Activated CD8-positive, alpha-beta memory T cell treated with anti-CD3 and anti-CD28 coated beads for 1 hour (primary cell): ENCODE measurements at places on chromosomes 5 and 9.

DNA sequence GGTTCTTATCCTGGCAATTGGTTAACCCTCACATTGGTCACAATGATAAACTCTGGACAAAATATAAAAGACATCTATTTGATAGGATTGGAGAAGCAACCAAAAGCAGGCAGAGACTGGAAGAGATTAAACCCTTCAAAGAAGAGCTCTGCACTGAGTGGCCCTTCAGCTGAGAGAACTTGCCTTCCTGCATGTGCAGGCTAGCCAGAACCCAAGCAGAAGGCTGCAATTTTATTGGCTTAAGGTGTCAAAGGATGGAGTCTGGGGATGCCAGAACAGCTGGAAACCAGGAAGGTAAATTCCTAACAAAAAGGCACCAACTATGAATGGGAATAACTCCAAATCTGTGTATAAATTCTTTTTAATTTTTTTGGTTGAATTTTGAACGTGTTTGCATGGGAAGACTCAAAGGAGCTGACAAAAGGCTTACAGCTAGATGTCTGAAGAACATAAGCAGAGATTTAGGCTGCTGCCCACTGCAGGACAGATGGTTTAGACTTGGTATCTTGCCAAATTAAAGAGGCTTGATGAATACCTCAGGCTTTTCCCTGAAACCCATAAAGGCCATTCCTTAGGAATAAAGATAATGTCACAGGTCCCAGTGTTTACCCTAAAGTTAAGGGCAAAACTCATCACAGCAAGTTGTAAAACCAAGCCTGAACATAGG is 66.3 kb downstream of the NR2F1 start:
- no peak for DNase-seq

- DNase-seq: no peak
Measured at GRCh38 chr9:90979138-90979551, 177.5 kb downstream of the SYK start.

DNA sequence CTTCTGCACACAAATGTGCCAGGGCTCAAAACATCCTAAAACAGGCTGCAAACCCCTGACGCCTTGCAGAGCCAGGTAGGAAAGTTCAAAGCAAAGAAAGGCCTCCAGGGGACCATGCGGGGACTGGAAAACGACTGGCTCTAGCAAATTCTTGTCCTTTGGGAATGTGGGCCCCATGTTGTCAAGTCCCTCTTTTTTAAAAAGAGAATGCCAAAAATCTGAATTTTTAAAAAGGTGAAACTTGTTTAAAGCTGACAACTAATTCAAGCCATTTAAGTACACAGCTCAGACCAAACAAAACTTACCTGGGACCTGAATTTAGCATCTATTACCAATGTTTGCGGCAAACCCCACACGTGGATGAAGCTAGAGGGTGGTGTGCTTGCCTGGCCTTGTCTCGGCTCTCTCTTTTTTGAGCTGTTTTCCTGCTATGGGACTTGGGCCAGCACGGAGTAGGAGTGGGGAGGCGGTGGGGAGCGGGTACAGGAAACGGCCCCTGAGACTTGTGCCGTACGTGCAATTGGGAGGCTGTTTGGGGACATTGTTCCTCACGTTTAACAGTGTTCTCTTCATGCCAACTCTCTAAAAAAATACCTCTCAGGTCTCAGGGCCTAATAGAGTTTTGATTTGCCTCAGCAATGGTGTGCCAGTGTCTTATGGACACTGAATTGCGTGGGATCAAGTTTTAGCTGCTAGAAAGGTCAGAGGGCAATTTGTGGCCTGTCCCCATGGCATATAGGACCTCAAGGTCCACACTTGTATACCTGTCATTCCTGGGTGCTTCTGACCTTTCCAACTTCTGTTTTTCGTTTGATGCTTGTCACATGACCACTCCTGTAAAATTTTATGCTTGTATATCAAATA is 15.1 kb upstream of the PHF19 start:
- no peak for DNase-seq

DNA sequence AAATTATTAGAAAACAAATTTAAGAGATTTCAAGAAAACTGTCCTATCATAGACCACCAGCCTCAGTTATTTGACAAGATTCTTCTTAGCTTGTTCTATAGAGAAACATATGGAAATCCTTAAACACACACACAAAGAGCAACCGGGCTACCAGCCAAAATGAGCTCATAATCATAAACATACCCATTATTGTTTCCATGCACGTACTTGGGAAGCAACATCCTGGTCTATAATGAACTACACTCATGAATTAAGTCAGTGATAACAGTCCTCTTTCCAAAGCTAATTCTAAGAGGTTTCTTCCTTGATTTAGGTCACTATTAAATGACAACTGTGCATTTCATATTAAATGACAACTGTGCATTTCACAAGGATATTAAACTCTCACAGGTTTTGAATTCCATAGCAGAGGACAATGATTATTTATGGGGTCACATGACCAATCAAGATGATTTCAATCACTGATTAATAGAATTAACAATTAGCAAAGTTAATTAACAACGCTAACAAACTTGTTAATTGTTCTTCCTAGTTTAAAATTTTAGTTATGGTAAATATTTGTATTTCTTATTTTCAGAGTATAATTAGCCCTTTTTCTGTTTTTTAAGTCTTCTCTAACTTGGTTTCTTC is 77.0 kb downstream of the OXCT1 start:
- DNase-seq: no peak

- DNase-seq: no peak
Measured at GRCh38 chr5:178522361-178522760, 67.8 kb downstream of the COL23A1 start.

- no peak for DNase-seq
Measured at GRCh38 chr9:37284636-37285035, 137.9 kb upstream of the GRHPR start.

GRCh38 chr5:68960961-68961360 is 132.9 kb upstream of the SLC30A5 start:
- no peak for DNase-seq

DNA sequence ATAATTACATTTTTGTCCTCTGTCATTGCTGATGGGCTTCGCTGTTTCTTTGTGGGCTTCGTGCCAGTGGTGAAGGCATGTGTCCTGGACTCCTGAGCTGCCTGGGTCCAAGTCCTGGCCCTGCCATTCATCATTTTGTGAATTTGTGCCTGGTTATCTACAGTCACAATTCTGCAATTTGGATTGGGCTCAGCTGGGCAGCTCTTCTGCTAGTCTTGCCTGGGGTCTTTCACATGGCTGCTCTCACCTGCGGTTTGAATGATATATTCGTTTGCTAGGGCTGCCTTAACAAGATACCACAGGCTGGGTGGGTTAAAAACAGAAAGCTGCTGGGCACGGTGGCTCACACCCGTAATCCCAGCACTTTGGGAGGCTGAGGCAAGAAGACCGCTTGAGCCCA is 192.7 kb upstream of the IER5L start:
- DNase-seq: no peak

DNA sequence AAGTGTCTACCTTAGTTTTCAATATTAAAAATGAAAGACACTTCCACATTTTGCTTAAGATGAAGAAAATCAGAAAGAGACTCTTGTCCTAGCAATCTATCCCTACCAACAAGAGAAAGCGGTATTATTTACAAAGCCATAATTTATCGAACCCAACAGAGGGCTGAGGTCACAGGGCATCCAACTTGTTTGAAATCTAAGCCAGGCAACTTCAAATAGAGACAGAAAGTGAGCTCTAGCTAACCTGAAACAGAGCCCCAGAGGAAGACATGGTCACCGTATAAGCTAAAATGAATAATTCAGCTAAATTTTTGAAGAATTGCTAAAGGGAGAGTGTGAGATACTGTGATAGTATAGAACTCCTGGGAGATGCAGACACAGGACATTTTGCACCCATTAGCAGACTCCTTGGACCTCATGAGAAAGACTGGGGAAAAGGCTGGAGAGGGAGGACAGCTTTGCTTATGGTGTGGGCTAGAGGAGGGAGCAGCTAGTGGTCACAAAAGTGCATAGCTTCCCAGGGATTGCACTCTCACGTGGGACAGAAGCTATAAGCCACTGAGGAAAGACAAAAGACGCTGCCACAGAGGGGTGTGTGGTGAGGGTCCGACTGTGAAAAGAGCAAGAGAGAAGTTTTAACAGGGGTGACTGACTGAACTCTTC is 624.2 kb upstream of the GRIN3A start:
- DNase-seq: no peak

DNA sequence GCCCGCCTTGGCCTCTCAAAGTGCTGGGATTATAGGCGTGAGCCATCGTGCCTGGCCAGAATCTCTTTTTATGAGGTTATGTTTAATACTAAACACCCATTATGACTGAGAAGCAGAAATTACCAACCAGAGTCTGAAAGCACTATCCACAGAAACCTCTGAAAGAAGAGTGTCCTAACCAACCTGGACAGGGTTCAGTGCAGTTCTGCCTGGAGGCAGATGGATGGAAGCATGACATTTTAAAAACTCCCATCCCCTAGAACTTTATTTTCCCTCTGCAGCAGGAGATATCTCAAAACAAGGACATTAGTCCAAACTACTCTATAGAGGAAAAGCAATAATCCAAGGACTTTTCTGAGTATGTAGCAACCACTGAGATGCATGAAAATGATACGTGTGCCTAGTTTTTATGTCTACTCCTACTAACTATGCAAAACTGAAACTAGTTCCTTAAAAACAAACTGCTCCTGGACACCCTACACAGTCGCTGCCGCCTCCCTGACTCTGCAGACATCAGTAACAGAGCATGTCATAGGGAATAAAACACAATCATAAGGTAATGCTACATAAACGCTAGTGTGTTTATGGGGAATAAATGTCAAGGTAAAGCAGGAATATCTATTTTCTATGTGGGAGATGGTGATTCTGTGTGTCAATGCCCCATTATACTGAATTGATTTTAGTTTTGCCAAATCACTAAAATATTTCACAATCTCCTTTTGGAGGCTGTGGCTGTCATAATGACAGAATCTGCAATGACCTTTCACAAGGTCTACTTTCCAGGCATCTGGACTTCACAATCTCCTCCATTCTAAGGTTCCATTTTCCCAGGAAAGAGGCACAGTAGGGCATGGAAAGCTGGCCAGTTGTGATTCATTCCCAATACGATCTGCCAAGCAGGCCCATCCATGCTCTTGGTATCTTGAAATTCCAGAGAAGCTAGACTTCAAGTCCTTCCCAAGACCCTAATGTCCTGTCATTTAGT is 122.8 kb downstream of the SIL1 start:
- DNase-seq: no peak

DNA sequence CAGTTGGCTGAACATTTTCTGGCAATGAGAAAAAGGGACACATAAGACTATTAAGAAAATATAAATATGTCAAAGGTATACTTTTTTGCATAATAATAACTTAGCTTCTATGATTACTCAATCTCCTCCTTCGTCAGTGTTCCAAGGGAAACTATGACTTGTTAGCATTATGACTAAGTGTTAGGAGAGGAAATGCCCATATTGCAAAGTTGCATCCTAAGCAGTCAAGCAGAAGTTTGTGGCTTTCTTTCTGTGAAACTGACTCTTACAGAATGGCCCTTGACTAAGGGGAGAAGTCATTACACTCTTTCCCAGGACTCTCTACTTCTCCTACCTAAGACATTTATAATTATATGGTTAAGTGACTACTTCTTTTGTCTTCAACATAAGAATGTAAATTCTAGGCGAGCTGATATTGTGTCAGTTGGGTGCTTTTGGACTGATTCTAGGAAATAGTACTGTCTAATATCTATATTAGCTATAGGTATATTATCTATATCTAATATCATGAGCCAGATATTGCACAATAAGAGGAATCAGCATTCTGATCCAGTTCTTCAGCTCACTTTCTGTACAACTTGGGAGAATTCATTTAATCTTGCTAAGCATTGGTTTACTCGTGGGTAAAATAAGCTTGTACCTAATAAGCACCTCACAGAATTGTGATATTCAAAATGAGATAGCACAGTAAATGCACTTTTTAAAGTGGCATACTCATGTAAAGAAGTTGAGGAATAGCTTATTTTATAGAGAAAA is 16.4 kb upstream of the SPINK6 start:
- no peak for DNase-seq

DNA sequence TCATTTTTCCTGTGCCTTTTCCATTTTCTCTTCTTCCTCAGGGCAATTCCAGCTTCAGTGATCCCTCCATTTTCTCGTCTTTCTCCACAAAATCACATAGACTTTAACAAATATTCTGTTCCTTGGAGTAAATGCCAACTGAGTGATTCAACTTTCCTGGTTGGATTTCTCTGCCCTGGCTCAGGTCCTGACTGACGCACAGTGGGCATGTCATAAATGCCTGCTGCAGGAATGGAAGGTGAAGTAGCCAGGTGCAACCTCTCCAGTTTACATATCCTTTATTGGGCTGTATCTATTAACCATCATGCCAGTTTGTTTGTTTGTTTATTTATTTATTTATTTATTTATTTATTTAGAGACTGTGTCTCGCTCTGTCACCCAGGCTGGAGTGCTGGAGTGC is 95.1 kb downstream of the MEF2C start:
- no peak for DNase-seq

GRCh38 chr5:73797132-73797510 is 171.1 kb downstream of the ARHGEF28 start:
- no peak for DNase-seq

DNA sequence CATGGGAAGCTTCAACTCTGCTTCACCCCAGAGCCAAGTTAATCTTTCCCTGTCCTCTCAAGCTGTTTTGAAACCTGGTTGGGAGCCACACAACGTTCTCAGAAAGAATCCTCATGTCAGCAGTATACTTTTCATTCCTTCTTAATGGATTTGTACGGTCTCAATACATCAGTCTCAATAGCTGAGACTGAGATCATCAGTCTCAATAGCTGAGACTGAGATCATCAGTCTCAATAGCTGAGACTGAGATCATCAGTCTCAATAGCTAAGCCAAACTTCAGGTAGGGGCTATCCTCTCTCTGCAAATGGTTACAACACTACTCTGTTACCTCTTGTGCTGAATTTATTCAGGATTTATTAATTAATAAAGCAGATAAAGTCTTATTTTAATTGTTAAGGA is 1317.4 kb upstream of the CDH9 start:
- no peak for DNase-seq

DNA sequence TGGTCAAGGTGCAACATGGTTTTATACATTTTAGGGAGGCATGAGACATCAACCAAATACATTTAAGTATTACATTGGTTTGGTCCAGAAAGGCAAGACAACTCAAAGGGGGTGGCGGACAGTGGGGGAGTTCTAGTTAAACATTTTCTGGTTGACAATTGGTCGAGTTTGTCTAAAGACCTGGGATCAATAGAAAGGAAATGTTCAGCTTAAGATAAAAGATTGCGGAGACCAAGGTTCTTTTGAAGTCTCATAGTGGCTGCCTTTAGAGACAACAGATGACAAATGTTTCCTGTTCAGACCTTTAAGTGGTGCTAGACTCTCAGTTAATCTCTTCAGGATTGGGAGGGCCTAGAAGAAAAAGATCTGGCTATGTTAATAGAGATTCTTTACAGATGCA is 47.7 kb upstream of the TTC39B start:
- DNase-seq: no peak

- no peak for DNase-seq
Measured at GRCh38 chr5:57442080-57442839, 40.4 kb downstream of the ACTBL2 start.

GRCh38 chr5:140083650-140084049 is 30.3 kb upstream of the PURA start:
- no peak for DNase-seq

DNA sequence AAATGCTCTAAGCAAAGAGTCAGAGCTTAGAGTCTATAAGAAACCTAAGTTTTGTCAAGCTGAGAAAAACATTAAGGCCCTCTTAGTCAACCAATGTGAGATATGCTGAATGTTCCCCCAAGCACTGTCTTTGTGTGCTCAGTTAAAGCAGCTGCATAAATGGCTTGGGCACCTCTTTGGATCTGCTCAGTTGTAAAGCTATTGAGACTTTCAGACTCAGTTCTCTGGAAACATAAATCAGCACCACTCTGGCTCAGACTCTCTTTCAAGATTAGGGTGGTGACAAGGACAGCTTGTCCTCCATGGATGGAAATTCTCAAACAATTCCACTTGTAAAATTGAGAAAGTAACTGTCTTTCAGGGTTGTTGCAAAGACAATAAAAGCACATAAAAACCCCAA is 807.9 kb downstream of the PRELID2 start:
- DNase-seq: no peak
